NCI-H1092 treated with DMSO at 0.1 percent for 48 hours (cell line): ENCODE measurements at places on chromosomes 12 and 14.

DNA sequence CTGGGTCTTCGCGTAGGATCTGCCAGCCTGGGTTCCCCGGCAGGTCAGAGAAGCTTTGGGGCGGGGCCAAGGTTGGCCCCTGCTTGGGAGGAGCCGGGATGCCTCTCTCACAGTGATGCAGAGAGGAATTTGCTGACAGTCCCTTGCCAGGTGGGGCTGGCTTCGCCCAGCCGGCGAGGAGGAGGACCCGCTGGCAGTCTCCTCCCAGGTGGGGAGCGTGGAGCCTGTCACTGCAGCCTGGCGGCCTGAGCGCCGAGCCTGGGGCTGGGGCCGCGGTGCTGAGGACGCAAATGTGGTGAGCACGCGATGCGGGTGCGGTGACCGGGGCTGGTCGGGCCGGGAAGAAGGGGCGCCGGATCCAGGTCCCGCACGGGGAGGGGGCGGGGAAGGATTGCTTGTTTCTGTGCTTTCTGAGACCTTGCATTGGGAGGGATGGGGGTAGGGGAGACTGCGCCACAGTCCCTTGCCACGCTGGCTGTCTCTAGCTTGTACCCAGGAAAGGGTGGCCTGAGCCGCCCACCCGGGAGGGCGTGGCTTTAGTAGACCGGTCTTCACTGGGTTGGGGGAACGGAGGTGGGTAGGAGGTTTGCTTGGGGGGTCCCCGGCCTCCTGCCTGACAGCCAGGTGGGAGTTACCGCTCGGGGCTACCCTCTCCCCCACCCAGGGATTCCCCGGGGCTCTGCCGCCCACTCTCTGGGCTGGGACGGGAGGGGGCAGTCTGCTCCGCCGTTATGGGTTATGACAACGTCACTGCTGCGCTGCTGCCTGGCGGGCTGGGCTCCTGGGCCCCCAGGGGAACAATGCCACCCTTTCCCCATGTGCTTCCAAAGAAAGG, at the start of gene TMEM63C:
Gene TMEM63C, plus strand, starts transcription at position 196 of the 835 bp plus-strand sequence. CDS start 37,016 bp downstream, outside the sequence.
- DNase-seq = peak; percentile 93

DNA sequence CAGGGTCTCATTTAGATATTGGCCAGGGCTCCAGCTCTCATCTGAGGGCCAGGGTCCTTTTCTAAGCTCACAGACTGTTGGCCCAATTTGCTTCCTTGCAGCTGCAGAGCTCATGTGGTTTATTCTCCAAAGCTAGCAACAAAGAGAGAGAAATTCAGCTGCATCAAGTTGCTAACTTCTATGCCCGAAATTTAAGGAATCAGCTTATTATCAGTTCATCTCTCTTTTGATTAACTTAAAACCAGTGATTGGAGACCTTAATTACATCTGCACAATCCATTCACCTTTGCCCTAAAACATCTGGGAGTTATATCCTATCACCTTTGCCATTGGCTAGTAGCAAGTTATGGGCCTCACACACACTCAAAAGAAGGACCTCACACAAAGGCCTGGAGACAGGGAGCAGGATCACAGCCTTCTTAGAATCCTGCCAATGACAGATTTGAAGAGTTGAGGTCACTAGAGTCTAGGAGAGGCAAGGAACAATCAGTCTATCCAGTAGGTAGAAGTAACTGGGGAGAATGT, 258.8 kb upstream of the GARIN6 start:
- DNase-seq = no peak

GRCh38 chr12:65740506-65740872, 83.8 kb upstream of the HMGA2 start:
- no peak for DNase-seq

GRCh38 chr12:112170376-112170775, 45.0 kb downstream of the TRAFD1 start:
- no peak for DNase-seq

GRCh38 chr12:83843541-83843940, 1069.1 kb downstream of the SLC6A15 start:
- DNase-seq = no peak

- DNase-seq = no peak
Measured at GRCh38 chr12:8698879-8699278, 1.1 kb downstream of the RIMKLB start.

GRCh38 chr14:38003746-38004609, 203.7 kb upstream of the SSTR1 start:
- DNase-seq = no peak

DNA sequence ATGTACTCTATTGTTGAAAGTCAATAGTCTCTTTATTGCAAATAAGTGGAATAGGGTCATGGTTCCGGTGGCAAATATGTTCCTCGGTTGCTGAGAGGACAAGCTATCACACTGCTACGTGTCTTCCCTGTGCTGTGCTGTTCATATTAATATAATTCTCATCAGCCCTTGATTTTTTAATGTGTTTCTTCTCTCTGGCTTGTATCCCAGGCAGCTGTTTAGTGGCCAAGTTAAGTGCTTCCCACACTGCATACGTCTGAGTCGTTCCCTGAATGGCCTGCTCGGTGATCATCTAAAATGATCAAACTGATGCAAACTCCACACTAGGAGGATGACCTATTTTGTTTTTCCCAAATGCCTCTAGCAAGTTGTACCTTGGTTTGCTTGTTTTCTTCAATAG, 186.4 kb downstream of the ANO6 start:
- peak; percentile 83 for DNase-seq

DNA sequence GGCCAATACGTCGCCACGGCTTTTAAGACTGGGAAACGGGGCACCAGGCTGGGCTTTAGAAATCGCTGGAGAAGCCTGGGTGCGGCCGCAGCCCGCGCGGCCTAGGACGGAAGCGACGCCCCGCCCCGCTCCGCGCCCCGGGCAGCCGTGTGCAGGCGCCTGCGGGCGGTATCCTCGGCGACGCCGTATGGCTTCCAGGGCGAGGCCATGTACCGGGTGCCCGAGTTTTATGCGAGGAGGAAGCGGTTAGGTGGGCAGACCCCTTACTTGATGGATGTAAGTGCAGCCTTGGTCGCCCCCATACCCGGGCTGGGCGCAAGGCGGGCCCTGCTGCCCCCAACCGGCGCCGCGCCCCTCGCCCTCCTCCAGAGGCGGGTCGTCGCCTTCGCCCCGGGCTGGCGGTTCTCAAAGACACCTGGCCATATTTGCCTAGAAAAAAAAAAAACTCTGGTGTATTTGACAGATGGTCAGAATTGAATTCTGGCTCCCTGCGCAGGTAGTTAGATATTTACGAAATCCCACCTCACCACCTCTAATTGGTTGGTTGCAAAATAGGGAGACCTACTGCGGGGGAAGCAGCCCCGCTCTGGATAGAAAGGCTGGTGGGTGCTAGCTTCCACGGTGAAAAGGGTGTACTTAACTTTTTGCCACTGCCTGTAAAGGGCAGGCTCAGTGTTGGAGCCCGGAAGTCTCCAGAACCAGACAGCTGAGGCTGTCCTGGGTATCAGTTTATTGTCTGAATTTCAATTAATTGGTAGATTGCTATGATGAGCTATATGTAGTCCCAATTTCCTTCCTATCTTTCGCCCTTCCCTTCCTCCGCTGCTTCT, at the start of gene PPP1R36:
Gene PPP1R36, plus strand, starts transcription at position 171 of the 830 bp plus-strand sequence. Its CDS starts 37 bp downstream, at position 208.
- peak; percentile 80 for DNase-seq

DNA sequence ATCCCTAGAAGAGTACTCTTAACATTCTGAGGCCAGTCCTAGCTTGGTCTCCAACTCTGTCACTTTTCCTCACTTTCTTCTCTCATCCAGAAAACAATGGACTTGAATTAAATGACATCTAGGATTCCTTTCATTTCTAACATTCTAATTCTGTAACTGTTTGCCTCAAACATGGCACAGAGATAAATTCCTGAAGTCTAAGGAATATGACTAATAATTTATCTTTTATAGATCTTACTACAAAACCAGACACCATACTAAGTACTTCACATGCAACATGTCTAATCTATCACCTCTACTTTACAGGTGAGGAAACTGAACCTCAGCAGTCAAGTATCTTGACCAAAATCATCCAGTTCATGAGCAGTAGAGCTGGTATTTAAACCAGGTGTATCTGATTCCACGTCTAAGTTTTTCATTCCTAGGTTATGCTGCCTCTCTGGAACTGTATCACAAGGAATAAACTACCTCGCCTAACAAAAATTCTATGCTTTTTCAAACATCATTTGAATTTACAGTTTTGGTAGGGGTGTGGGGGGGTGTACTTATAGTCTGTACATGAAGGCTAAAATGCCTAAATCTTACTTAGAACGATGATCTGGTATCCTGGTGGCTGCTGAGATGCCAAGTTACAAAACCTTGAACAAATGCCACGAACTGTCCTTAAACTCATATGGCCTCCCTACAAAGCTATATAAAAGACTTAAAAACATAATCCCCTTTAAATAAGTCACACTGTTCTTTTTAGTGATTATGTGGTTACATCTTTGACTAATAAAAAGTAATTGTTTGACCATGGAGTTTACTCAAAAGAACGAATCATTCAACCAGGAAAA, 41.6 kb downstream of the ATXN2 start:
- DNase-seq = no peak

DNA sequence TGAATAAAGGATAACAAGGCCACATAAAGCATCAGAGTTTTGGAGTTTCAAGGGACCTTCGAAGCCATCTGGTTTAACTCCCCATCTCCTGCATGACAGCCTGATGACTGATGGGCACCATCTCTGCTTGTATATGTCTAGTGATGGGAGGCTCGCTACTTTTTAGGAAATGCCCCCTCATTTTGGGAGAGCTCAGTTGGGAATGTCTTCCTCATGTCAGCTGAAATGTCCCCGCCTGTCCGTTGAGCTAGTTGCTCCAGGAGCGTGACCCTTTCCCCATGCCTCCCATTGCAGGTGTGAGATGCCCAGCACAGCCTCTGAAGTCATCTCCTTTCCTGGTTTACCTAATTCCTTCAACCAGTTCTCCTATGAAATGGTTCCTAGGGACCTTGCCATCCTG, 69.6 kb upstream of the CAPRIN2 start:
- no peak for DNase-seq

DNA sequence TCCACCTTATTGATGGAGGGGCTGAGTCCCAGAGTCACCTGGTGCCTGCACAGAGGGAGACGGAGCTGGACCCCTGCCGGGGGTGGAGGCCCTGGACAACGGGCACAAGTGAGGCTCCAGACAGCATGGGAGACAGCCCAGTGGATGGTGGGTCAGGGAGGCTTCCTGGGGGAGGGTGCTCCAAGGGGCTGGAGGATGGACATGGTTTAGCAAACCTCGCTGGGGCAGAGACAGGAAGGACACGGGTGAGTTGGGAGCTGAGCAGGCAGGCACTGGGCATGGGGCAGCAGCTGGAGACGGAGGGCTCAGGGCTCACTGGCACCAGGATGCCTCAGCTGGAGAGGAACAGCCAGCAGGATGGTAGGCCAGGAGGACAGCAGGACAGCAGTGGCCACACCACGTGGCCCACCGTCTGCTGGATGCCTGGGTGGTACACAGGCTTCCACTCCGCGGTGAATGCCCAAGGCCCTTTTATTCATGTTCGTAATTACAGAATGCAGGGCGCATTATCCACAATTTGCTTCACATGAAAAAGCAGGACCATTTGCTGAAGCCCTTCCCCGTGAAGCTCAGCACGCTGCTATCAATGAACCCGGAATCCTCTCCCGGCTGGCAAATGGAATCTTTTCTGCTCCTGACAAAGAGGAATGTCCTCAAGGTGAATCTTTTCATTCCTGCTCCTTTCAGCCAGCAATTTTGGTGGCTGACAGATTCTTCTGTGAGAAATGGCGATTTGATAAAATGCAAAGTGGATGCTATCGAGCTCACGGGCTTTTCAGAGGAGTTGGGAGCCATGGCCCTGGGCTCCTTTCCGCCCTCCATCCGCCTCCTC, 138.1 kb upstream of the C14orf180 start:
- no peak for DNase-seq

GRCh38 chr14:103762036-103762435, 46.4 kb downstream of the ZFYVE21 start:
- DNase-seq = no peak

DNA sequence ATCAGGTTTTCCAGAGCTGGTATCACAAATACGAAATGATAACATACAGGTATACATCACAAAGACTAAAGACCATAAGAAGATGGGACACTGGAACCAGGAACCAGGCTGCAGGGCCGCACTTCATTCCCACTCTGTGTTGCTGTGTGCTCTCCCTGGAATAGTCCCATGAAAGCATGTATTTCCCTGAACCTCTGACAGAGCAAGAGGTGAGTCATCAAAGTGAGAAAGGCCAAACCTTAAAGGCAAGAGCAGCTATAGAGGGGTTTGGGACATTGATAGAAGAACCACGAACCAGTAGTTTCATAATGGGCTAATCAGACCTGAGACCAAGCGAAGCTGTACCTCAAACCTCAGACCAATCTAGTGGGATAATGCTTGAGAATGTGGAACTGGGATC, 283.0 kb upstream of the PRKD1 start:
- no peak for DNase-seq

DNA sequence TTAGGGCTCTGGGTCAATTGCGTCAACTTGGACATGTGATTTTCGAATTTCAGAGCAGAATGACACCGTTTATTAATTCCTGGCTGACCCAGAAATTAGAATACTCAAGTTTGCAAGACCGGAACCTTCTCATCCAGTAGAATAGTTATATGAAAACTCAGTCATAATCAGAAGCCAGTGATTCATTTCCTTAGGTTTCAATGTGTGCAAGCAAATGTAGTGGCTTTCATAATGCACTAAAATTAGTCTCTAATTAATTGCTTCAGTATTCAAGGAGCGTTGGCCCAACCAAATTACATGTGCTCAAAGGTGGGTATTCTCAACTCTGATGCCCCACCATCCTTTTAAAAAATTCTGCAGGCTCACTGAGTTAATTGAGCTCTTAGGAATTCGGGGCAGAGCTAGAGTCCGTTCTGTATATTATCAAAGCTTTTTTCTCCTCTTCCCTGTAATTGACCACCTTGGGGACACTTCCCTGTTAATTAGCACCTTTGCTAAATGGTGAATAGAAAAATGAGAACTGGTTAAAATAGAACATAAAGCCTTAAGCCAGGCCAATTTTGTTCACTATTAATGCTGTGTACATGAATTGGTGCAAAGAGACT, 55.4 kb downstream of the DAO start:
- no peak for DNase-seq

DNA sequence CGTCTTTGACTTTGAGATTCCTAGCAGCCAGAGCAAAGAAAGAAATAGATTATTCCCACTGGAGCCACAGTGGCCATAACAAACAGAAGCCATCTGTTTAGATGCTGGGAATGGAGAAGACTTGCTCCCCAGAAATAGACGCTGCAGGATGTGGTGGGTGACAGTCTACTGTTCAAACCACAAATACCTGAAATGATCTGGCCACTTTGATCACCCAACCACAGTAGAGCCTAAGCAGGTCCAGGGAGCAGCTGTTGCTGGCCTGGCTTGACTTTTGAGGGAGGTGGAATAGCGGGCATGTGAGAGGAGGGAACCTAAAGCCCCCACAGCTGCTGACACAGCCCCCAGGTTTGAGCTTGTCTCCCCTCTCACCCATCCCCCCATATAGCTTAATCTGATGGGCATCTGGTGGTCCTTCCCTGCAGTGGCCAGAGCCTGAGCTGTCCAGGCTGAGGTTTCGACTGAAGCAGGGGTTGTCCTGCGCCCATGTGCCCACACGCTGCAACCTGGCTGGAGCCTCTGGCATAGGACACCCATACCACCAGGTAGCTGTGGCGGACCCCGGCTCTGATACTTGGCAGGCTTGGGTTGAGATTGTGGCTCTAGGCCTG, 38.7 kb downstream of the SH2B3 start:
- no peak for DNase-seq
